ENCODE measurements at places on chromosomes 2 and 18. TPM values are rescaled to one million over a fixed set of nuclear protein-coding genes. Genes with fewer than 3 reads are reported as not detected.

The PMAIP1 gene
- total RNA-seq, result 13.0 TPM

The HOXD9 gene
- 5.7 TPM for total RNA-seq

The COL6A3 gene
- 365 TPM for total RNA-seq

The NYAP2 gene
- 0.52 TPM for total RNA-seq

The CLIP4 gene
- total RNA-seq, result 27.7 TPM

The CD8B2 gene
- under 0.01 TPM for total RNA-seq

The ZSWIM2 gene
- total RNA-seq, result not detected

Data from skeletal muscle tissue (tissue), 5 donors.